Stimulated activated CD8-positive, alpha-beta memory T cell treated with anti-CD3 and anti-CD28 coated beads, Interleukin-15, amount 100 ng/mL, for 1 hour (primary cell): ENCODE measurements at places on chromosomes 6 and 20.

DNA sequence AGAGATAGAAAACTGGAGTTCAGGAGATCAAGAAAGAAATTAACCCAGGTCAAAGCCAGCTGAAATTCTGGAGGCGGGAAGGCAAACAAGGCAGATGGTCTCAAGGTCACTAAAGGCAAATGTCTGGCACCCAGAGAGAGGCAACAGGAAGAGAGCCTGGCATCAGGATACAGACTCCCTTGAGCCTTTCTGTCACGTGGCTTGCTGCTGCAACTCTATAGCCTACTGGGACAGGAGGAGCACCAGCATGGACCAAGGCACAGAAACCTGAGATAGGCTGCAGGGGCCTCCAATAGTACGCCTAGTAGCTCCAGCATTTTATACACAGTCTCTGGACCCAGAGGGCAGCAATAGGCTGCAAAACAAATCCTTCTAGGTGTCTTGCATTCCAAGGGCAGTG, 75.1 kb downstream of the SEL1L2 start:
- no peak for DNase-seq

DNA sequence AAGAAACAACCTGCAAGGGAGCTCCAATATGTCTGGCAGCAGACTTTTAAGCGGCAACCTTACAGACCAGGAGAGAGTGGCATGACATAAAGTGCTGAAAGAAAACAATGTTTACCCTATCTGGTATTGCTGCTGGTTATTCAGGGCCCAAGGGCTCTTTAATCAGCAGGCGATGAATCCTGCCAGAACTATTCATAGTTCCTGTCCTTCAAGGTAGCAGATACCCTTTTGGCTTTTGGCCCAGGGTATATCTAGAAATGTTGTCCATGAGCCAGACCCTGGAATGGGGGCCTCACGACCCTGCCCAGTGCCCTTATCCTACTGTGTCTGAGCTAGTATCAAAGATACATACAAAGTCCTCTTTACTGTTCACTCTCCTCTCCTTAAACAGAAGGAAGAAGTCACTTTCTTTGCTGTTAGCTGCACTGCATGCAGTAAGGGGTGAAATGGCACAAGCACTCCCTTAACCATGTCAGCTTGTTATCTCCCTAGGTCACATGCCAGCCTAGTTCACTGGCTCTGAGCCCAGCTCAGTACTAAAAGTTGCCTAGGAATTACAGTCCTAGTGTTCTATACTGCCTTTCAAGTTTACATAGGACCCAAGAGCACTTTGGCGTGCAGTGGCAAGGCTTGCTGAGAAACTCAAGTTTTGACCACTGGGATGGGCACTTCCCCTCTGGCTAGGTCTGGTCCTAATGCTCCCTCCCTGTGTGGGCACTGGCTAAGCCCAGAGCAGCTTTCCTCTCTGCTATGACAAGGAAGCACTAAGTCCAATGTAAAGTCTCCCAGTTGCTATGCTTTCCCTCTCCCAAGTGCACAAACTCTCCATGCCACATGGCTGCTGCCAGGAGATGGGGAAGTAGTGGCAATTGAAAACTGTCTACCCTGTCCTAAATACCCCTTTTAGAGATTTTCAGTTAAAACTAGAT, 122.0 kb downstream of the HTR1B start:
- no peak for DNase-seq

GRCh38 chr20:63553933-63554290, at the start of gene FNDC11:
Gene FNDC11, plus strand, starts transcription at chr20:63554159. Its CDS starts 1,505 bp downstream, at chr20:63555664.
- no peak for DNase-seq

- no peak for DNase-seq
Measured at GRCh38 chr6:147000545-147001488, 203.4 kb upstream of the STXBP5 start.

GRCh38 chr6:49050584-49050983, 412.5 kb downstream of the MMUT start:
- DNase-seq: no peak

- DNase-seq: no peak
Measured at GRCh38 chr20:1401451-1401907, 8.6 kb upstream of the FKBP1A start.

DNA sequence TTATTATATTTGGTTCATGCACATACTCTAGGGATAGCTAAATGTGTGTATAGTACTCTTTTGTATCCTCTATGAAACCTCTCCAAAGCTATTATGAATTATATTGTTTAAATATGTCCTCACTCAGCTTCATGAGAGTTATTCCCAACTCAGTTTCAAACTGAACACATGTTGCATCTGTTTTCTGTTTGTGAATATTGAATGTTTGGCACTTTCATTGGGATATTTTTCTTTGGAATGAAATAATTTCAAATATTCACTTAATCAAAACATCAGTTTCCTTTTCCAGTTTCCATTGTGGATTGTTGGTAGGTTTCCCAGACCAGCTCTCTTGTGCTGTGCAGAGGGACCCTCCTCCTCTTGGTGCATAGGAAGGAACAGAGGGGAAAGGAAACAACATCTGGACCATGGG, 46.6 kb downstream of the HDAC2 start:
- DNase-seq: no peak

DNA sequence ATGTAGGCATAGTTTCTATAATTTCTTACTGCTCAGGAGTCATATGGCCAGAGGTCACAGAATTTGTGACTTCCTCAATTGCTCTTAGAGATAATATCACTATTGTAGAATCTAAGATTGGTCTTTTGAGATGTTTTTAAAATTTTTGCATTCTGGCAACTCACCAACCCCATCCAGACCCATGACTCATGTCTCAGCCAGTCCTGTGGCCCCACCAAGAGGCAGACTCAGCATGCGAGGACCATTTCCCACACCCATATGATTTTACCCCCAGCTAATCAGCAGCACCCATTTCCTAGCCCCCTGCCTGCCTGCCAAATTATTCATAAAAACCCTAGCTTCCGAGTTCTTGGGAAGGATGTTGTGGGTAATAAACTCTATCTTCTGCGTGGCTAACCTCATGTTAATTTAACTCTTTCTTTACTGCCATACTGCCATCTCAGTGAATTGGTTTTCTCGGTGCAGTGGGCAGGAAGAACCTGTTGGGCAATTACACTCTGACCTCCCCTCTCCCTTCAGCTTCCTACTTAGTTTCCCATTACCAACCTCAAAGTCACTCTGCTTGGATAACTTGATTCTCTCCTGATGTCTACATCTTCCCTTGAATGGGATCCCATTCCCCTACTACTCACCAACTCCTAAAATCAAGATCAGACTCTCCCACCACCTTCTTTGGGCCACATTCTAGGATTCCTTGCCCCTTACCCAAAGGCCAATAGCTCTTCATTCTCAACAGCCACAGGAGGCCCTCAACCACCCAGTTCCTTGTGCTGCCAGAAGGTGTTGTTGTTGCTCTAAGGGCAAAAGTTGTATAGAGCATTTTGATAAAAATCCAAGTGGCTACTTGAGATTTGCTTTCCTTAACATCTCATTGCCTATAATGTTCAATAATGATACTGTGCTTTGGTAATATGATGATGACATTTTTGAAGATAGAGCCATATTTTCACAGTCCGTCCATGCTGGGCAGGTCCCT, 16.2 kb upstream of the IYD start:
- DNase-seq: no peak

DNA sequence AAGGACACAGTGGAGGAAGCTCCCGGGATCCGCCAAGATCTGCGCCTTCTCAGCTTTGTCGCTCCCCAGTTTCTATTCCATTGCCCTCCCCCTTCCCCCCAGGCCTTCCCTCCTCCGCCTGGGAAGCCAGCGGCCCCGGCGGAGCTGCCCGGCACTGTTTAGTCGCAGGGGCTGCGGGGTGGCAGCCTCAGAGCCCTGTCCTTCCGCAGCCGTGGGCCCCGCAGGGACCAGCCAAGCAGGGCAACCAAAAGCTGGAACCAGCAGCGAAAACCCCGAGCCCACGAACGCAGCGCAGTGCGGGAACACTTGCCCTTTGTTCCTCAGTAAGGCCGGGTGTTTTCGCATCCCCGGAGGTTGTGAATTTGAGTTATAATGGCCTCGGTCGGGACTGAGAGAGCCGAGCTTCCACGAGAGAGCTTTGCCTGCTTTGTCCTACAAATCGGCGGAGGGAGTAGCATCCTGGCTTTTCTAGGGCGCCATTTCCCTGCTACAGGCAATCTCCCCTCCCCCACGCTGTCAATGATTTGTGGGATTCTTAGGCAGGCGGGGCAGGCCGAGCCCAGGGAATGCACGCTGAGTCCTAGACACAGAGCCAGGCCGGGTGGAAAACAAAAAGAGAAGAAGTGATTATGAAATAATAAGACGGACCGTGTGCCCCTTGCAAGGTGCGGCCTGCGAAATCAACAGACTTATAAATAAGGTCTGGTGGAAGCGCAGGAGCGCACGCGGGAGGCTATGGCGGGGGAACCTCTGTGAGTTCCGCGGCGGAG, 4.0 kb upstream of the TUBB2B start:
- no peak for DNase-seq

GRCh38 chr6:52371656-52372191, 9.8 kb downstream of the PAQR8 start:
- DNase-seq: no peak

DNA sequence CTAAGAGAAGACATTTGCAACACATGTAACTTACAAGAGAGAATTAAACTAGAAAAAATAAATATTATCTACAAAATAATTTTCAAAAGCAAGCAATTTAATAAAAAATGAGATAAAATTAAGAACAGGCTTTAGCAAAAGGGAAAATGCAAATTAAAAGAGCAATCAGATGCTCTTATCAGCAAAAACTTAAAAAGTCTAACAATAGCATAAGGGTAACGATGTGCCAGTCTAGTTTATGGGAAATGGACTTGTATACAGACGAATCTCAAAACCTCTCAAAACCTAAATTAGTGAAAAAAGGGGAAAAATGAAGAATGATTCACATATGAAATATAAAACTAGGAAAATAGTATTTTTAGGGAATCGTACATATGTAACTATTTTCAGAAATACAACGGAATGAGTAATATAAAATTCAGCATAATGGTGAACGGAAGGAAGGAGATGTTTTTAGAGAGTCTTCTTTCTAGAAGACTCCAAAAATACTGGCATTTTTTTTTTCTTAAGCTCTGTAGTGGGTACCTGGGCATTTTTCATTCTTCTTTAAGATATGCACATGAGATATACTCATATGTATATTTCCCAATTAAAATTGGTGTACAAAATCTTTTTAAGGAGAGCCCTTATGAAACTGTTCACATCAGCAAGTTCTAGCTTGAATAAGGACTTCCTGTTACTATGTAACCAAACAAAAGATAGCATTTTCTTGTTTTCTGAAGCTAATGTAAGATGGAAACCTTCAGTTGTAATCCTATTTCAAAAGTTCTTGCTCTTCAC, 927 bp upstream of the MANEA start:
- no peak for DNase-seq

DNA sequence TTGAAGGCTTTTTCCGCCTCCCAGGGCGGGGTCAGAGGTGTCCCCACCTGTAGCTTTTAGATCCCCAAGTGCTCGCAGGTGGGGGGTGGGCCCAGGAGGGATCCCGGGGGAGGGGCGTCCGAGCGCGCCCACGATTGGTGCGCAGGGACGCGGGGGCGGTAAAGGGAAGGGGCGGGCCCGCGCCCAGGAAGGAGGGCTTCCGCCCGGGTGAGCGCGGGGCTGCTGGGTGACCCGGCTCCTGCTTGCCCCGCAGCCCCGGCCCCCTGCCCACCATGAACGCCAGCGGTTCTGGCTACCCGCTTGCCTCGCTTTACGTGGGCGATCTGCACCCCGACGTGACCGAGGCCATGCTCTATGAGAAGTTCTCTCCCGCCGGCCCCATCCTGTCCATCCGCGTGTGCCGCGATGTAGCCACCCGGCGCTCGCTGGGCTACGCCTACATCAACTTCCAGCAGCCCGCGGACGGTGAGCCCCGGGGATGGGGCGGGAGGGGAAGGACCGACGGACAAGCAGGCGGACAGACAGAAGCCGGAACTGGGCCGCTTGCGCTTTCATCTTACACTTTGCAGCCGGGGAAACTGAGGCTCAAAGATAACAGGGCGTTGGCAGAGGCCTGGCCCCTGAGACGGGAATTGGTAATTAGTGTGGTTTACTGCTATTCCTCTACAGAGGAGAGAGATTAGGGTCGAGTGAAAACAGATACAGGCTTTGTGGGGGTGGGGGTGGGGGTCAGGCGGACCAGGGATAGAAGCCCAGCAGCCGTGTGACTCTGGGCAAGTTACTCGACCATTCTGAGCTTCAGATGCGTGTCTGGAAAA, at the start of gene PABPC1L:
TSS of gene PABPC1L (plus strand) at position 189 of the 818 bp plus-strand sequence. CDS start at position 273, 84 bp downstream.
- DNase-seq: peak; percentile 56

- no peak for DNase-seq
Measured at GRCh38 chr20:56433880-56434255, 21.8 kb downstream of the CASS4 start.

DNA sequence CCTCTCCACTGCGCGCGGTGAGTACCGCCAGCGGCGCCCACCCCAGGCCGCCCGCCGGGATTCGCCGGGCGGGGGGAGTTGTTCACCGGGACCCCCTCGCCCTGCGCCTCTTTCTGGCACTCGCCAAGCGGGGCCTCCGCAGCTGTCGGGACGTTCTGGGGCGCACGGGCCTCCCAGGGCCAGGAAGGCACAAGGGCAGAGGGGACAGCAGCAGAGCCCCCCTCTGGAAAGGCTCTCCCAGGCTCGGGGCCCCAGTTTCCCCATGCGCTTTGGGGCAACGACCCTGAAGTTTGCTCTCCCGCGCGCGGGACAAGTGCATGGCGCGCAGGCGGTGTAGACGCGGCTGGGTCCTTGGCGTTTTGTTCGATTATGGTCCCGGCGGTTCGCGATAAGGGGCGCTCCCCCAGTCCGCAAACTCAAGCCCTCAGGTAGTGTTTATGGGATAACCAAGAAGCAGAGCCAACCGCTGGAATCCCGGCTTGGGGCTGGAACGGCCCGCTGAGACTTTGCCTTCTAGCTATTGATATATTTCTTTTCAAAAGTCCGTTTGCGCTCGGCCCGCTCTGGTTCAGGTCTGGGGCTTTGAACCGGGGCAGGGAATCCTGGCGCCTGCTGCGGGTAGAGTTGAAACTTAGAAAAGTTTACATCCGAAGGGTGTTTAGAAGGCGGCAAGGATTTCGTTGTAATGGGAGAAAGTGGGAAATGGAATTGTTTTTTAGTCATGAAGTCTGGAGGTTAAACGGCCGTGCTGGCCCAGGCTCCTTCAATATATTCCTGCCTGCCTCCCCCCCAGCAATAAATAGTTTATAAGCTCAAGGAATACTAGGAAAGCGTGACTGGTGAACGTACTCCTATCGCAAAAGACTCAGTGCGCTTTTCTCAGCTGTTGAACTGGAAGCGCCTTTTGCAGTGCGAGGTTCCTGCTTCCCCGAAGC, 595 bp downstream of the EYA2 start:
- no peak for DNase-seq

GRCh38 chr6:37514321-37514771, 14.7 kb upstream of the CCDC167 start:
- no peak for DNase-seq
